ENCODE measurements at places on chromosomes 13 and 19.
A peak's percentile ranks its signal among the peaks of the same experiment; 100 is the strongest.

DNA sequence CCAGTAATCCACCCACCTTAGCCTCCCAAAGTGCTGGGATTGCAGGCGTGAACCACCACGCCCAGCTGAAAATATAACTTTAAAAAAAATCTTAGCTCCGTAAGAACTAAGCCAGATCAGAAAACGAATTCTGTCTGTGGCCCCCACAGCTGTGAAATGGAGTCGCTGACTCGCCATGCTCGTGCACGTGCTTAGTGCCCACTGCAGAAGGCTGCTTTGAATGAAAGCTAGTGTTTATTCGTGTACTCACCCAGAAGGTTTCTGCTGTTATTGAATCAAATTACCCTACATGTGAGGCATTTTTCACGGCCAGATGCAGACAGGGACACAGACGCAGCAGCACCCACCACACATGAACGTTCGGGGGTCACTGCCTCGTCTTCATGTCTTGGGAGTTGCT lies 61.7 kb upstream of the F7 start:
- DNase-seq = no peak

DNA sequence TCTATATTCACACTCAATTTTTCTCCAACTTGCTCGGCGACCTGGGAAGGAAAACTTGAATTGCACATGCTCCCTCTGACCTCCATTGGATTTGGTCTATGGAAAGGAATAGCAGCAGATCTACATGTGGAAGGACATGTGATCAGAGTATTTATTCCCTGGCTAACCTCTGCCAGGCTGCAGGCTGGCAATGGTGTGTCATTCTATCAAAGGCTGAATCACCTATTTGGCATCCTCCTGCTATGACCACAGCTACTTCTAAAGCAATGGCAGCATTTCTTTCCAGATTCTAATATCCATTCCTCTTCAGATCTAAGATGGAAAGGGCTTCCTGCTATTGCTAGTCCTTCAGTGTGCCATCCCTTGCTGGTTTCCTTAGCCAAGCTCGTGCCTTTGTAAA lies 144.3 kb upstream of the FREM2 start:
- DNase-seq = no peak

GRCh38 chr13:93730780-93731179 lies 504.2 kb downstream of the GPC6 start:
- no peak for DNase-seq

DNA sequence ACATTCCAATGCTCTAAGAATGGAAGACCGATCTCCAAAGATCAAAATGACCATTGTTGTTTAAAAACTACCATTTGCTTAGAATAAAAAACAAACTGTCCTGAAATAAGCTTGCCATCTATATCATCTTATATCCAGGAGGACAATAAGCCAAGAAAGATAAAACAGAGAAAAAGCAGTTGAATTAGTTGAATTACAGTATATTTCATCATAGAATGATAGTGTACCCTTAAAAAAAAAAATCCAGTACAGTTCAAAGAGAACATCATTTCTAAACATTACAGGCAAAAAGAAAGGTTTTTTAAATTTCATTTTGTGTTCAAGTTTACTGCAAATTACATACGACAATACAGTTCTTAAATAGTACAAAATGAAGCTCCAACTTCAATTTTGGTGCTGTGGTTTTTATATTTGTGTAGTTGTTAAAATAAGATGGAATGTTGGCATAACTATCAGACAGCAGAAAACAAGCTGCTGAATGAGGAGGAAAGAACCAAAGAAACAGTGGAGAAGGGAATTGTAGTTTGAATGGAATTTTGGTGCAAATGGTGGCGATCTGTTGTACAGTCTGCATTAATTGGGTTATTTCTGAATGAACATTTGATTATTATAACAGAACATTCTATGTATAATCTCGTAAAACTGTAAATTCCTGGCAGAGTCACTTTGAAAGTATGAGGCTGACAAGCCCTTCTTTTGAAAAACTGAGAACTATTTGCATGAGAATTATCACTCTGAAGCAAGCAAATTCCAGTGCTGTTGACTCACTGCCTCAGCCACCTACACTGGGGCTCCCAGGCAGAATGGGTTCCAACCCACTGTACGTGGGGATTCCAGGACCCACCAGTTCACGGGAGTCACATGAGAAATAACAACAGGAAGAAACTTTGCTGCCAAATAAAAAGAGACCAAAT lies 37.7 kb downstream of the LHFPL6 start:
- DNase-seq = no peak

GRCh38 chr13:66329988-66330451 lies 900.1 kb downstream of the PCDH9 start:
- no peak for DNase-seq

- DNase-seq = no peak
These were observed 353.4 kb downstream of the OLFM4 start for GRCh38 chr13:53382008-53382407.

DNA sequence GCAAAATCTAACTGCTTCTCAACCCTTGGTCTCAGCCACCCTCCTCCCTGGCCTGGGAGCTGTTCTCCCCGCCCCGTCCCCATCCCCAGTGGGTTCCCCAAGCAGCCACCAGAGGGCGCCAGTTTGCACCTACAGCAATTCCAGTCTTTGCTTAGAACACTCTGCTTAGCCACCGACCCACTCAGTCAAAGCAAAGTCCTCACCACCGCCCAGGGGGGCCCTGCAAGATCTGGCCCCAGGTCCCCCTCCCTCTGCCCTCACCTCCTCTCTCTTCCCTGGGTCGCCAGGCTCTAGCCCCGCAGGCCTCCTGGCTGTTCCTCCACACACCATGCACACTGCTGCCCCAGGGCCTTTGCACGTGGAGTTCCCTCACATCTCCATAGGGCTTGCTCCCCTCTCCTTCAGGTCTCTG lies 12.4 kb downstream of the TMEM143 start:
- DNase-seq = peak; percentile 94

DNA sequence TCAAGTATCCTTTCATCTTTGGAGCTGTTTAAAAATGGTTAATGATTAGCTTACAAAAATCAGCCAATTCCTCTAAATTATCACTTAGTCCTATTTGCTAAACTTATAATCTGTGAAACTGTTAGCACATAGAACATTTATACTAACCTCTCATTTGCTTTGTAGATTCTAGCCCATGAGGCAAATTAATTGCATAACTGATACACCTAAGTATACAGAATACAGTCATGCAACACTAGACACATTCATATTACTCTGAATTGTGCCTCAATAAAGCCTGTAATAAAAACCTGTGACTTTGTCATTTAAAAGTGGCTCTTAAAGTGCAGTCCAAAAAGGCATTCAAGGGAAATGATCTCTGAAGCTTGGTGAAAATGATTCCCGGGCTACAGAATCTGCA lies 21.0 kb downstream of the SERPINE3 start:
- no peak for DNase-seq

DNA sequence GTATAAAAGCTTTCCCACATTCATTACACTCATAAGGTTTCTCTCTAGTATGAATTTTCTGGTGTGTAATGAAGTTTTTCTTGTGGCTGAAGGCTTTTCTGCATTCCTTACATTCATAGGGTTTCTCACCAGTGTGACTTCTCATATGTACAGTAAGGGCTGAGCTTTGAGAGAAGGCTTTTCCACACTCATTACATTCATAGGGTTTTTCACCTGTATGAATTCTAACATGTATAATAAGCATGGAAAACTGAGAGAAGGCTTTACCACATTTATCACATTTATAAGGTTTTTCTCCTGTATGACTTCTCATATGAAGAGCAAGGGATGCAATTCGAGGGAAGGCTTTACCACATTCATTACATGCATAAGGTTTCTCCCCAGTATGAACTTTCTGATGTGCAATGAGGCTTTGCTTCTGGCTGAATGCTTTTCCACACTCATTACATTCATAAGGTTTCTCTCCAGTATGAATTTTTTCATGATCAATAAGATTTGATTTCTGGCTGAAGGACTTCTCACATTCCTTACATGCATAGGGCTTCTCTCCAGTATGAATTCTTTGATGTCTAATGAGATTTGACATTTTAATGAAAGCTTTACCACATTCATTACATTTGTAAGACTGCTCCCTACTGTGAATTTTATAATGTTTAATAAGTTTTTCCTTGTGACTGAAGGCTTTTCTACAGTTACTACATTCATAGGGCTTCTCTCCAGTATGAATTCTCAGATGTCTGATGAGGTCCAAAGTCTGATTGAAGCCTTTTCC lies 42.6 kb downstream of the ZNF527 start:
- DNase-seq = no peak

DNA sequence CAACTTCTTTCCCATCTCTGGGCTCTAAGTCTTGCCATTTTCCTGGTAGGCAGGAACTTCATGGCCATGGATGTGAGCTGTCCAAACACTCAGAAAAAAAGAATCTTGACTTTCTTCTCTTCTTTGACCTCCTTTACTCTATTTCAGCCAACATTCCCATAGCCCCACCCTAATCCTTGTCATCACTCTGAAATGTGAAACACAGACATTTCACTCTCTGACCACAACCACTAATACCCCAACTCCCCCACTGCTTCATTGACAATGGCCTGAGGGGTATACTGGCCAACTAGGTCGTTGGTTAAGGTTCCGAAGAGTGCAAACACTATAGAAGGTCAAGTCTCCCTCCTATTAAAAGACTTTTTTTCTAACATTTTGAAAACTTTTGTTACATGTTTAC lies 4.7 kb upstream of the CYP2A13 start:
- DNase-seq = no peak

DNA sequence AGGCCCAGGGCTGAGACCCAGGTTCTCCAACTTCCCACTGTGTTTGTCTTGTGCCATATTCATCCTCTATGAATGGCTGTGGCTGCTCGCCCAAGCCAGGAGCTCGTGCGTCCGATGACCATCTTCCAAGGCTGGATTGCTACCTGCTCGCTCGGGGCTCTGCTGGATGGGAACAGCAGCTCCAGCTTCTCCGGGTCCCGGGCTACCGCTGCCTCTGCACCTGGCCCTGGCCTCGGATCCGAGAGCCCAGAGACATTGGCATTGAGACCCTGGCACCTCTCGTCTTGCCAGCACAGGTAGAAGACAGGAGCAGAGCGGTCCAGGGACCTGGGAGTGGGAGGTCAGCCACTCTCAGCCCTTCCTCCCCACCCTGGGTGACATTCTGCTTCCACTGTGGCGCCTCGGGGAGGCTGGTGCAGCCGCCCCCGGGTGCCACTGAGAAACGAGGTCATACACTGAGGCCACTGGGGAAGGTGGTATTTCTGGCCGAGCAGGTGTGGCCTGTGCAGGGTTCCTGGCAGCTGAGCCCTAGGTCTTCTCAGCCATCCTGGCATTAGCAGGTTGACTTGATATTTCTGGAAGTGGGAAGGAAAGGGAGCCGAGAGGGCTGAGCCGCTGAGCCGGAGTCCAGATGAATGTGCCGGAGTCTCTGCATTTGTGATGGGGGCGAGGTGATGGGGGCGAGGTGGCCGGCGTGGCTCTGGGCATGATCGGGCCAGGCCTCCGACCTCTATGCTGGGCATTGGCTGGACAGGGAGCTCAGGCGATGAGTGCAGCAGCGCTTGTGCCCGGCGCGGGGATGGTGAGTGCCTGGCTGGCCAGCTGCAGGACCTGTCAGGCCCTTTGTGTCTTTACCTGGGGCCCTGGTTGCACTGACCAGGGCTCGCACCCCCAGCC lies 18.6 kb downstream of the NDUFB7 start:
- DNase-seq = no peak

GRCh38 chr13:66899955-66900354 lies 330.2 kb downstream of the PCDH9 start:
- DNase-seq = no peak

GRCh38 chr13:46232281-46232680 lies 20.6 kb downstream of the LRRC63 start:
- no peak for DNase-seq

DNA sequence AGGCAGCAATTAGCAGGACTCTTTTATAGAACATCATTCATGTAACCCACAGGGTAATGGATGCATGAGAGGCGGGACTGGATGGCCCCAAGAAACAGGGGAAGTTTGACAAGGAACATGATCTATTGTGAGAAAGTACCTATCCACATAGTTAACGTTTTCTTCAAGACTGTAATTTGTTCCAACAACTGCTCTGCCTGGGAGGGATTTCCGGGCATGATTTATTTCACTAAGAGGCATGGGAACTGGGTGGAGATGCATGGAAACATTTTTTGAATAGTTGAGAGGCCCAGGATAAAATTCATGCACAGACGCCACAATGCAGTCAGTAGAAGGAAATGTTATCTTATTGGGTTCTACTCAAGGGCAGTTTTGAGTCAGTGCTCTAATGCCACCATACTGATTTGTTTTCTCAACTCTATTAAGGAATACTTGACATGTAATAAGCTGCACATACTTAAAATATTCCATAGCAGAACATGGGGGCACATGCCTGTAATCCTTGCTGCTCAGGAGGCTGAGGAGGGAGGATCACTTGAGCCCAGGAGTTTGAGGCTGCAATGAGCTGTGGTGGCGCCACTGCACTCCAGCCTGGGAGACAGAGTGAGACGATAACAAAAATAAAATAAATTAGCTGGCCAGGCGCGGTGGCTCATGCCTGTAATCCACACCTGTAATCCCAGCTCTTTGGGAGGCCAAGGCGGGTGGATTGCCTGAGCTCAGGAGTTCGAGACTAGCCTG lies 9.9 kb upstream of the ATG4D start:
- DNase-seq = no peak

DNA sequence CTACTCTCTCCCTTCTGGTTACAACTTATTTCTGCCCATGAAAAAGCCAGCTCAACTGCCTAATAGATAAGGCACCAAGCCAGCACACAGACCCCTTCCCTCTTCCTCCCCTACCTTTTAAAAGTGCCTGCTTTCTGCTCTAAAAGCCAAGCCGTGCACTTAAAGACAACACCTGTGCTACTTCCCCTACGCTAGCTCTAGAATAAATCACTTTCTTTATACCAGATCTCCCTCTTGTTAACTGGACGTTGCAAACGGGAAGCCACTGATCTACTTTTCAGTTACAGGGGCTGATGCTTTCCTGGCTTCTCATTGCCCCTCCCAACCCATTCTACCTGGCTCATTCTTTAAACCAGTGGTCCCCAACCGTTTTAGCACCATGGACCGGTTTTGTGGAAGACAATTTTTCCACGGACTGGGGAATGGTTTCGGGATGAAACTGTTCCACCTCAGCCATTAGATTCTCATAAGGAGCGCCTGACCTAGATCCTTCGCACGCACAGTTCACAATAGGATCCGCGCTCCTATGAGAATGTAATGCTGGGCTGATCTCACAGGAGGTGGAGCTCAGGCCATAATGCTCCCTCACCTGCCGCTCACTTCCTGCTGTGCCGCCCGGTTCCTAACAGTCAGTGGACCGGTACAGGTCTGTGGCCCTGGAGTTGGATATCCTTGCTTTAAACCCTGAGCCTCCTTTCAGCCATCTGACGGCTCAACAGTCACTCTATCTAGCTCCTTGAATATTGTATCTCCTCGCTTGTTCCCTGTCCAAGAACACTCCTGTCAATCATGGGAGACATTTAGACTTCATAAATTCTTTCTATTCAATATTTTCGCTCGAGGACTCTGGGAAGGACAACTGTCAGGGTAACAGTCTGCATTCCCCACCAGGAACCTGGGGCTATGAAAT lies 841 bp upstream of the ZNF223 start:
- peak; percentile 71 for DNase-seq

GRCh38 chr13:37651891-37652290 lies 53.3 kb upstream of the POSTN start:
- no peak for DNase-seq

DNA sequence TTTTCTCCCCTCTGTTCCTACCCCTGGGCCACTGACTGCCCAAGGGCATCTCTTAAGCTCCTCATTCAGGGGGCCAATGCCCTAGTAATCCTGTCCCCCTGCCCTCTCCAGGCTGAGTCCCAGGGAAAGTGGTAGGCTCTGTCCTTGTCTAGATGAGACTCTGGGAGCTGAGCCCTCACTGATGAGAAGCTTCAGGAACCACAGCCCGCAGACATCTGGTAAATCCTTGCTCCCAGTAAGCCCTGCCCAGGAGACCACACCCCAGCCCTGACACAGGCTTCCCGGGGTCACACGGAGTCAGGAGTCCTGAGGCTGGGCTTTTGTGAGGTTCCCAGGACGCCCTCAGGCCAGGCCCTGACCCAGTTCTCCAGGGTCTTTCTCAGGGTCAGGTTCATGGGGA lies 1.9 kb downstream of the CEACAM4 start:
- peak; percentile 45 for DNase-seq
